Pancreas (tissue), 10 donors: ENCODE measurements at places on chromosomes 5 and 9. TPM values are rescaled to one million over a fixed set of nuclear protein-coding genes. Genes with fewer than 3 reads are reported as not detected.

Gene CDC20B
- not detected for total RNA-seq

Gene ITGA1
- 6.6 TPM for total RNA-seq

DNA sequence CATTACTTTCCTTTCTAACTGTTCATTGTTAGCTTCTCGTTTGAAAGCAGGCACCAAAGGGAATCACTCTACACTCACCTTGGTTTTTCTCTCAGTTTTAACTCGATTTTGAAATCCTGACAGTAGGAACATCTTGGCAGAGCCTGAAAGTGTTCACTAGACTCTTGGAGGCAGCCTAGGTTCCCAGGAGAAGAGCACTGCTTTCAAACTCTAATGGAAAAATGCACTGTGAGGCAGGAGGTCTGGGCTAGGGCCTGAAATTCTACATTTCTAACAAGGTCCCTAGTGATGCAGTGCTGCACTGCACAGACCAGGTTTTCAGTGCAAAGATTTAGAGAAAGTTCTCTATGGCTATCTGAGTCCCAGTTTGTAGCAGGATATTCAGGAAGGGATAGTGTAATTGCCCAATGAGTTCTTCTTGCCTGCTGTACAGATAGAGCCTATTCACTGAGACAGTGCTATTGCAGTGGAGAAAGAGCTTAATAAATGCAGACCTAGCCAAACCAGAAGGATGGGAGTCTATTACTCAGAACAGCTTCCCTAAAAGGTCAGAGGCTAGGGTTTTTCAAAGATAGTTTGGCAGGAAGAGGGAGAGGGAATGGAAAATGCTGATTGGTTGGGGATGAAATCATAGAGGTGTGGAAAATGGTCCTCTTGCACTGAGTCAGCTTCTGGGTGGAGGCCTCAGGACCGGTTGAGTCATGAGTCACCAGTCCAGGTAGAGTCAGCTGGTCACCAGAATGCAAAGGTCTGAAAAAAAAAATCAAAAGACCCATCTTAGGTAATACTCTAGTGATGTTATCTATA, 153.9 kb downstream of the GPBP1 start:
- H3K4me1 ChIP-seq = no peaks in the 10 kb centered on the region
- H3K27me3 ChIP-seq = no peaks in the 10 kb centered on the region
- DNase-seq = no peak
- no peaks in the 10 kb centered on the region for H3K36me3 ChIP-seq
- no peak overlapping the region for H3K4me3 ChIP-seq
- H3K27ac ChIP-seq = no peak overlapping the region

DNA sequence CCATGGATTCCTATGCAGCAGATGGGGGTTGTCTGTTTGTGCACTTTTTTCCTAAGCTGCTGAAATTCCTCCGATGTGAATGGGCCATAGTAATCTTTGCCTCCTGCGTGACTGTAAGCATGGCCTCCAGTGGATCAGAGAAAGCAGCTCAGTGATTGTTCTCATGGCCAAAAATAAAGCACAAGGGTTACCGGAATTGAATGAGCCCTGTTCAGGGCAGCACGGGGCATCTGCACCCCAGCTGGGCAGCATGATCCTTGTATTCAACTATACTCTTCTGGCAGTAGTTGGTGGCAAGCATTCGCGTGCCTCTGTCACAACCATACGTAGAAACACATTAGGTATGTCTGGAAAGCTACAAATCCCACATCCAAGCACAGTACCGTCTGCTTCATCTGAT, 193.9 kb downstream of the RORB start:
- H3K36me3 ChIP-seq = no peaks in the 10 kb centered on the region
- no peak overlapping the region for H3K27ac ChIP-seq
- no peaks in the 10 kb centered on the region for H3K27me3 ChIP-seq
- no peaks in the 10 kb centered on the region for H3K4me1 ChIP-seq
- H3K4me3 ChIP-seq = no peak overlapping the region

Gene FBXO4
- 7.4 TPM for total RNA-seq
